ENCODE measurements at places on chromosomes 2 and 18.

DNA sequence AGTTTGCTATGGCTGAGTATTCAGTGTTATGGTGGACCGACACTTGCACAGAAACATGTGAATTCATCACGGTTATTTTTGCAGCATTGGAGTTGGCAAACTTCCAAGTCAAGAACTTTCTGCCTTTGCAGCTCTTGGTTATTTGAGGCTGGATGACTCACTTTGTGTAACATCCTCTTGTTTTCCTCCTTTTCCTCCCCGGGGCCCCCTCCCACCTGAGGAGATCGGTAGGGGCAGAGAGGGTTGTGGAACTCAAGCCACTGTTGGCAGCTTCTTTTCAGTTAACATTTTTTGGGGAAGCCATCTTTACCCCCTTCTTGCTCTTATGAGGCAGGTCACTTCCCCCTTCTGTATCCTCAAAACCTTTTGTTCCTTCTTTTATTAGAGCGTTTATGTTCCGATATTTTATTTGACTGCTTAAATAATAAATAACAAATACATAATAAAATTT is 48.6 kb downstream of the DDX1 start:
- no peak for DNase-seq

DNA sequence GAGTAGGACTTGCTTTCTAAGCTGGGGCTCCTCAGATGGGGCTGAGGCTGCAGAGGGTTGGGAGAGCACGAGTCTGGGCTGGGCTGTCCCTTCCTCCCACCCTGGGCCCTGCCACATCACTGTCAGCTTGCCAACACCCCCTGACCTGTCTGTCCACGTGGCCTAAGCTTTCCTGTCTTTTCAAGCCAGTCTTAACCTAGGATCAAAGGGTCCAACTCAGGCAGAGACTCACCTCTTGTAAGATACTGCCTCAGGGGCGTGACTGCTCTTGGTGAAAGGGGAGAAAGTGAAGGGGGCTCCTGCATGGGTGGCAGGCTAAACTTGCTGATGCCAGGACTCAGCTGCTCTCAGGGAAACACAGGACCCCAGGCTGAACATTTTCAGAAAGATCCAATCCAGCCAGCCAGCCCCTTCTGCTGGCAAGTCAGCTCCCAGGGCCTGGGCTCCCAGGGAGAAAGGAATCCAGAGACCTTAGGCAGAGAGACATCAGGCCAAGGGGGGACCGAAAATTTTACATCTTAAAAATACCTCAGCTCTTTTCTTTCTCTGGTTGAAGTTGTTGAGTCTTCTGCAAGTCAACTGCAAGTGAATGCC is 144.2 kb upstream of the ID2 start:
- DNase-seq, result no peak

GRCh38 chr2:60353863-60354262 is 199.6 kb downstream of the BCL11A start:
- DNase-seq, result no peak

- DNase-seq, result no peak
Observed at GRCh38 chr18:46793565-46793964, 36.7 kb upstream of the ST8SIA5 start.

GRCh38 chr18:50115095-50115494 is 79.9 kb downstream of the MYO5B start:
- DNase-seq, result no peak

DNA sequence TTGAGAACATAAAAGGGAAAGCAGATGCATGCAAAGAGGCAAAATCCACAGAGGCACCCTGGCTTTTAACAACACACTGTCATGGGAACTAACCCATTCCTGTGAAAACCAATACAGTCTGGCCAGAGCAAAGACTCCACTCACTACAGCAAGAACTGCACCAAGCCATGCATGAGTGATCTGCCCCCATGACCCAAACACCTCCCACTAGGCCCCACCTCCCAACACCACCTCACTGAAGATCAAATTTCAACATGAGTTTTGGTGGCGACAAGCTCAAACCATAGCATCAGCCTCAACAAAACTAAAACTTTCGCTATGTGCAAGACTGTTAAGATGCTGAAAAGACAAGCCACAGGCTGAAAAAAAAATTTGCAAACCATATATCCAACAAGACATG is 162.8 kb downstream of the SMAD2 start:
- no peak for DNase-seq

DNA sequence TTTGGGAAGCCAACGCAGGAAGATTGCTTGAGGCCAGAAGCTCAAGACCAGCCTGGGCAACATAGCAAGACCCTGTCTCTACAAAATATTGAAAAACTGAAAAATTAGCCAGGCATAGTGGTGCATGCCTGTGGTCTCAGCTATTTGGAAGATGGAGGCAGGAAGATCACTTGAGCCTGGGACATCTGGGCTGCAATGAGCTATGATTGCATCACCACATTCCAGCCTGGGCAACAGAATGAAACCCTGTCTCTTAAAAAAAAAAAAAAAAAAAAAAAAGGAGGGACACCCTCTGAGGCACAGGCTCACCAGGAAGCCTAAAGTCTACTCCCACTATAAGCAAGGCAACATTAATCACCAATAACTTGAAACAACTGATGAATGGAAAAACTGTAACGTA is 151.1 kb downstream of the CCDC148 start:
- DNase-seq, result no peak

GRCh38 chr2:38016219-38016618 is 59.7 kb downstream of the CYP1B1 start:
- no peak for DNase-seq

GRCh38 chr18:49621717-49622351 is 60.0 kb downstream of the LIPG start:
- no peak for DNase-seq

DNA sequence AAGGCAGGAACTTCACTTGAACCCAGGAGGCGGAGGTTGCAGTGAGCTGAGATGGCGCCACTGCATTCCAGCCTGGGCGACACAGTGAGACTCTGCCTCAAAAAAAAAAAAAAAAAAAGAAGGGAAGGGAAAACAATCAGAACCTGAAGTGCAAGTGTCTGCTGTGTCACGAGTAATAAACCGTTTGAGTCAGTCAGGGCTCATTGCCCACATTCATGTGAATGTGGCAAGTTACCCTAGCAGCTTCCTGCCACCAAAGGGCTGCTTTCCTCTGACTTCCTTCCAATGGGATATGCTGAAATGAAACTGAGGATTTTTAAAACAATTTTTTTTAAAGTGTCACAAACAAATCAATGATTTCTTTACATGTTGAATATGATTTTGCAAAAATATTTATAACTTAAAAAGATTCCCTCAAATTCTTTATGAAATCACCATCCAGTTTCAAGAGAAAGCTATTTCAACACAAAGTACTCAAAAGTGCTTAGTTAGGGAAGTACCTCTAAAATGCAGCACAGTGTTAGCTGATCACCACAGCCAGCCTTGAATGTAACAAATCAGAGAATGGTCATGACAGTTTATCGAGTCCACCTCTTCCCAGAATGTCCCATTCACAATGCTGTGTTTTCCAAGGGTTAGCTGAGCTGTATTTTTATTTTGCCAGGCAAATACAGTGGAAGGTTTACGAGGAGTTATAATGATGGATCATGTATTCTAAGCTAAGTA is 36.4 kb downstream of the WDSUB1 start:
- DNase-seq, result no peak

- no peak for DNase-seq
Observed at GRCh38 chr2:167471332-167471731, 583.1 kb downstream of the XIRP2 start.

DNA sequence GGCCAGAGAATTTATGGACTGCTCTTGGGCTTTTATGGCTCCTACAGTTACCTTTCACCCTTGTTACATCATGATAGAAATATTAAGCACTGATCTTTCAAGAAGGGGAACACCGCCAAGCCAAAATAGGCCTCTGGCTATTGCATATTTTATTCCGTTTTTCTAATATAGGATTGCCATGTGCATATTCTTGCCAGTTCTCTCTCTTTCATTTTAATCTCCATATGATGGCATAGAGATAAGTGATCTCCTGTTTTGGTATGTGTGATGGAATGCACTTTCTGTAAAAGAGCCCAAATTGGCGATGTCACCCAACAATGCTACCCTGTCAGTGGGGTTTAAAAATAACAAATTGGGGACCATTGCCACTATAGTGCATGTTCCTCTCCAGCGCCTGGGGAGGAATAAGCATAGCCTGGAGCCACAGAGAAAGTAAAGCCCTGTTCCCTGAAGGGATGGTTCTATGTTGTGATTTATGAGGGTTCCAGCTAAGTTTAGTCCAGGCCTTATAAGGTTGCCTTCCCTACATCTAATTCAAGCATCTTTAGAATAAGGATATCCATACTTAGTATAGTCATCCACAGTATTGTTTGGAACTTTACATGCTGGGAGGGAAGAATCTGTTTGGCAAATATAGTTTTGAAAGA is 26.9 kb downstream of the CMPK2 start:
- no peak for DNase-seq

GRCh38 chr2:54763636-54764291 is 40.3 kb downstream of the EML6 start:
- DNase-seq, result no peak

DNA sequence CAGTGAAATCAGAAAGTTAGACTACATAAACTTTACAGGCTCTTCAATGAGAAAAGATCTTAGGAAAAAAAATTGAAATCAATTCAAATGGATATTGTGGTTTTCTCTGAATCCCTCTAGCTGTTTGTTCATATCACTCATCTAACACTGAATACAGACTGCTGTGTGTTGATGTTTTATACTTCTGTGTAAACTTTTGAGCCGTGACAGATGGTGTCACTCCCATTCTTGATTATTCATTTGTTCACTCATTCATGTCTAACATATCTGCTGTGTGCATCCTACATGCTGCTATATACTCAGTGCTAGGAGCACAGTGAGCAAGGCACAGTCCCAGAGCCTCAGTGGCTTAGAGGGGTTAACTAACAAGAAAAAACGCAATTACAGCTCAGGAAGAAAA is 12.6 kb downstream of the KLHL23 start:
- no peak for DNase-seq
